ENCODE measurements at places on chromosomes 2 and 18.
A peak's percentile ranks its signal among the peaks of the same experiment; 100 is the strongest.

DNA sequence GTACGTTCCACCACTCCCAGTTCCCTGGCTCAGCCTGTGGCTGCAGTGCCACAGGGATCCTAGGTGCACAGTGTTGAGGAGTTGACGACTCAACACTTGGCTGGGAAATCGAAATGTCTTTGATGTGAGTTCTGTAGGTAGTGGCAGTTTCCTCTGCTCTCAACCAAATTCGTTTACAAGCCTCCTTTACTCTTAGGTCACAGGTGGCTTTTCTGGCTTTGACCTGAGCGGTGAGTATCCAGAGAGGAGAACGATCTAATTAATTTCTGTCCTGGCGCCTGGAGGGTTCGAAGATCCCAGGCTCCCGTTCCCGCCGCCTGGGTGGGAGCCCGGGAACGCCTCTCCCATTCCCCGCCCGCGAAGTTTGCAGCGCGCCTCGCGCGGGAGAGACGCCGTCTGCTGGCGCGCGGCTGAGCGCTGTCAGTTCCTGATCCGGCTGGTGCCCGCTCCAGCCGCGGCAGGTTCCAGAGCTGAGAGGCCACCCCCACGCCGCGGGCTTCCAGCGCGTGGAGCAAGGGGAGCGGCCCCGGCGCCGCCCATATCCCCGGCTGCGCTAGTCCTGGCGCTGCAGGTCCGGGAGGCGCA lies at the start of gene LAMA3:
Gene LAMA3 (plus strand): TSS at position 423 of the 585 bp plus-strand sequence. CDS start 231 bp downstream, outside the sequence.
- DNase-seq = peak; percentile 51

- no peak for DNase-seq
Observed at GRCh38 chr2:169771612-169772011, 27.1 kb upstream of the SSB start.

DNA sequence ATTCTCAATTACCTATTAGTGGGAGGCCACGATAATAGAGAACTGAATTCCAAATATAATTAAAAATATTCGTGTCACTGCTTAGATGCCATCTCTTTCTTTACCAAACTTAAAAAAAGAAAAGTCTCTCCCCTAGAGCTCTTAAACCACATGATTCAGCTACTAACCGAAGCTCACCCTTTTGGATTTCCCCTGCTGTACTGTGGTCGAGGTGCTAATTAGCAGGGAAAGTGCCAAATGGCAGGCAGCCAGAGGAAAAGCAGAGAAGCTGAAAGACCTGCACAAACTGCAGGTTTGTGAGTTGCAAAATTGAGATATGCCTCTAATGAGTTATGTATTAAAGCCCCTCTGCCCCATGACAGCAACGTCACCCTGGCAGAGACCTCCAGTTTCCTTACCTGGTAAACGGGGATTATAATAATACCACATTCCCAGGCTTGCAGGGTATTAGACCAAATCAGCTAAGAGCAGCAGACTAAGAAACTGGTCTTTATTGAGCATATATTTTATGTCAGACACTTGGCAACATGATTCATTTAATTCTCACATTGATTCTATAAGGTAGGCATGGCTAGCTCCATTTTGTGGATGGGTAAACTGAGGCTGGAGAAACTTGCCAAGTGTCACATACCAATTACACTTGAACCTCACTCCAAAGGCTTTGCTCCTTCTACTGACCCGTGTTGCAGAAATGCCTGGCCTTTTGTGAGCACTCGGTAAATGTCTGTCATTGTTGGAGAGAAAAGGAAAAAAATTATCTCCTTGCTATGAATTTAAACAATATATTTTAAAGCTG lies 259.7 kb downstream of the LPIN1 start:
- DNase-seq = no peak

DNA sequence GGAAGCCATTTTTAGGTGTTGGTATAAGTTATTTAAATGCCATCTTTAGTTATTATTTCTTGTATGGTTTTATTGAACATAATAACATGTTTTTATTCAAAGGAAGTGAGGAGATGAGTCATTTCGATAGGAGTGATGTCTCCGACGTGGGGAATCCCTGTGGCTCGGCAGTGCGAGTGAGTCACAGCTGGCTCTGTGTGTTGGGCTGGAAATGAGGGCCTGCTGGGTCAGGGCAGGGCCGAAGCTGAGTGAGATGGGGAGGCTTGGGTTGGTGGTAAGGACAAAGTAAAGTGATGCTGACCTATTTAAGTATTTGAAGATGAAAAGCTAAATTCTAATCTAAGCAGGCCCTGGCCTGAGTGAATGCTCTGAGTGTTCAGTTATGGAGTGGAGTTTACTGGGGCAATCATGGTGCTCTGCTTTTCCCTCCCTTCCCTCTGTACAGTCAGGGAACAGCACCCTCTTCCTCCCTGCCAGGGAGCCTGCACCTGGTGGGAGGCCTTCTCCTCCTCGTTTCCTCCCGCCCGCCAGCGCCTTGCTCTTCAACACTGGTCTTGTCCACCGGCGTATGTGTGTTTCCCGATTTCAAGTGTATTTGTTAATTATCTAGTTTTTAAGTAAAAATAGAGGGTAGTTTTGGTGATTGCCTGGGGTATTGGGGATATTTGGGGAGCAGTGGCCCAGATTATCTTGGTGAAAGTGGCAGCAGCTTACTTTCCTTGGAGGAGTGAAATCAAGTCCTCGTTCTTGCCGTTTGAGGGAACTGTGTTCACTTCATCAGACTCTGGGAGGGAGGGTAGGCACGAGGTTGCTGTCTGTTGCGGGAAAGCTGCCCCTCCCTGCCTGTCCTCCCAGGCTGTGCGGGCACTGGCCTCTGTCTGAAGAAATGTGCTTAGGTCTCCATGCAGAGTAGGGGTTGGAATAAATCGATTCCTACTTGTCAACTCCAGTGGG lies 157.0 kb downstream of the LDLRAD4 start:
- peak; percentile 68 for DNase-seq

DNA sequence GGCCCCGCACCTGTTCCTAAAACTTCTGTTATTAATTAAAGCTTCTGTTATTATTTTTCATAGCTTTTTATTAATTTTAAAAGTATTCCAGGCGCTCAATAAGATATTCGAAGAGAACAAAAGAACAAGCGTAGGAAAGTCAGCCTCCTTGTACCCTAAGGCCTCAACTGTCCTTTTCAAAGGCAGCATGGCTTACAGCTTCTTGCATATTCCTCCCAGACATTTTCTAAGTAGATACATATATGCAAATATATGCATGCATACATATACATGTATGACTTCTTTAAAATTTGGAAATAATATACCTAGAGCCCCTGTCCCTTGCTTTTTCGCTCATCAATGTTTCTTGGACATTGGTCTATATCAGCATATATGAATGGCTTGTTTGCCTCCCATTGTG lies 12.3 kb downstream of the GPR55 start:
- no peak for DNase-seq

GRCh38 chr18:23235860-23236259 lies 100.6 kb downstream of the CABLES1 start:
- no peak for DNase-seq

GRCh38 chr18:2845172-2845571 lies 1.6 kb upstream of the EMILIN2 start:
- no peak for DNase-seq

- no peak for DNase-seq
Observed at GRCh38 chr2:172381275-172382027, 45.9 kb upstream of the ITGA6 start.

DNA sequence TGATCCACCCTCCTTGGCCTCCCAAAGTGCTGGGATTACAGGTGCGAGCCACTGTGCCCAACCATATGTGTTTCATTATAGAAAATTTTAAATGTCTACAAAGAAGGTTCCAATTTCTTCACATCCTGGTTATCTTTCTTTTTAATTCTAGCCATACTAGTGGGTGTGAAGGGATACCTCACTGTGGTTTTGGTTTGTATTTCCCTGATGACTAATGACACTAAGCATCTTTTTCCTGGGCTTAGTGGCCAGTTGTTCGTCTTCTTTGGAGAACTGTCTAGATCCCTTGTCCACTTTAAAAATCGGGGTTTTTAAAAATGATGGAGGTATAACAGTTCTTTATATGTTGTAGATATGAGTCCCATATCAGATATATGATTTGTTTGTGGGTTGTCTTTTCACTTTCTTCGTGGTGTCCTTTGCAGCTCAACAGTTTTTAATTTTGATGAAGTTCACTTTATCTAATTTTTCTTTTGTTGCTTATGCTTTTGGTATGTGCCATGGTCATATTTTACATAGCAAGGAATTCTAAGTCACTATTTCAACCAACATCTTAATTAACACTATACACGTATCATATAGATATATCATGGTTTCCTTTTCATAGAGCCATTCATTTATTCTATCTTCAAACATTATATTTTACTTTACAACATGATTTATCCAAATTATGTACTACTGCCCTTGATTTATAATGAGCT lies 135.0 kb upstream of the RIOK3 start:
- DNase-seq = no peak

GRCh38 chr2:242019344-242019743 lies 149.8 kb downstream of the RTP5 start:
- DNase-seq = no peak

GRCh38 chr2:23401427-23402204 lies 16.6 kb downstream of the KLHL29 start:
- no peak for DNase-seq

DNA sequence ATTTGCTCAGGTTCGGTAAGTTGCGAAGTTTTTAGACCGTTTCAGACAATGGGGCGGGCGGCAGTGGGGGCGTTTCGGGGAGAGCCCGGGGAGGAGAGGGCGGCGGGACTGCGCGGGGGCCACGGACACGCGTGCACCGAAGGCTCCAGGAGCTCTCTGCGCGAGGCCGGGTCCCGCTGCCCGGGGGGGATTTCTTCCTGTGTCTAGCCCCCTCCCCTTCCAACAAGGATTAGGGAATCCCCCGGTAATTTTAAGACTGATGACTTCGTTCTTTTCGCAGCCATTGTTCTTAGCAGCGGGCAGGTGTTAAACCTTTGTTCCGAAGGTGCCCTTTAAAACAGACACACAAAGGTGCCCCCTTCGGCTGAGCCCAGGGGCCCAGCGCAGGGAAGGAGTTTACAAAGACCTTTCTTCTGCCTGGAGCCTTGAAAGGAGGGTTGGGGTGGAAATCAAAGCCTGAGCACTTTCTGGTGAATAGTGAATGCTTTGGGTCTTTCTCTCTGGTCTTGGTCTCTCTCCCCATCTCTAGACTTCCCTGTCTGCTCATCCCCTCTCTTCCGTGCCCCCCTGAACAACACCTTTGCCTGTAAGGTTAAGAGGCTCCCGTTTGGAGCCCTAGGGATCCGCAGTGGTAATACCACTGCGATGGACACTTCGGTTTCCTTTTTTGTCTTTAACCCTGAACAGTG lies 2.1 kb downstream of the TRIB2 start:
- DNase-seq = peak; percentile 31

GRCh38 chr18:13440277-13441248 lies 222.0 kb downstream of the LDLRAD4 start:
- DNase-seq = no peak

DNA sequence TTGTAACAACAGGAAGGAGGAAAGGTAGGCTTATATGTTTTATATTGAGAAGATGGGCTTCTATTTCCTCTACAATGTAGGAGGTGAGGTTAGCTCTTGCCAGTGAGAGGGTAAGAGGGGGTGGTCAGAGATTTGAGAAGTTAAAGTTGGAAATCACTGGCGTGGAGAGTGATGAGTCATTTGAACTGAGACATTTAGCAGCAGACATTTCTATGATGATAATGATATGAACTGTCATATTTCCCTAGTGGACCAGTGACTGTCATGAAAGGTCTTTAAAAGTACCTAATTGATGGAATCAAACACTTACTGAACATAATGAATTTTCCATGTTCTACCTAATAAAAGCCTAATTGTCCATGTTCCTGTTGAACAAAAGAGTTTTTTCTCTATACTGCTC lies 126.1 kb downstream of the FAM161A start:
- no peak for DNase-seq

- DNase-seq = no peak
Observed at GRCh38 chr18:43547456-43547855, 270.2 kb upstream of the SYT4 start.

DNA sequence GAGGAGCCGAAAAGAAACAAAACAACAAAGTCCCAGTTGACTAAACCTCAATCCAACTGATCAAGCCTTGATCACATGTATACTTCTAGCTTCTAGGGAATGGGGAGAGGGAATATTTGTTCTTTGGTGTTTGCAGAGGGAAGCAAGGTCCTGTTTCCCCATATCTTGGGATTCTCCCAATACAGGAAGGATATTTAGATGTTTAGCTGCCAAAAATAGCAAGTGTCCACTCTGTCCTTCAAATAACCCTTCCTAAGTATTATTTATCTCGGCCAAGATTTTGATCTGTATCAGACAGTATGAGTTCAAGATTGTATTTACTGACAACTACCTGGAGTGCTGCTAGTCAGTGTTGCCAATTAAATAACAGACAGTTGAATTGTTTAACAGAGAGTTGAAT lies 55.5 kb downstream of the TBR1 start:
- DNase-seq = no peak

- DNase-seq = peak; percentile 18
Observed at GRCh38 chr2:237214030-237214675, 128.5 kb downstream of the COPS8 start.

DNA sequence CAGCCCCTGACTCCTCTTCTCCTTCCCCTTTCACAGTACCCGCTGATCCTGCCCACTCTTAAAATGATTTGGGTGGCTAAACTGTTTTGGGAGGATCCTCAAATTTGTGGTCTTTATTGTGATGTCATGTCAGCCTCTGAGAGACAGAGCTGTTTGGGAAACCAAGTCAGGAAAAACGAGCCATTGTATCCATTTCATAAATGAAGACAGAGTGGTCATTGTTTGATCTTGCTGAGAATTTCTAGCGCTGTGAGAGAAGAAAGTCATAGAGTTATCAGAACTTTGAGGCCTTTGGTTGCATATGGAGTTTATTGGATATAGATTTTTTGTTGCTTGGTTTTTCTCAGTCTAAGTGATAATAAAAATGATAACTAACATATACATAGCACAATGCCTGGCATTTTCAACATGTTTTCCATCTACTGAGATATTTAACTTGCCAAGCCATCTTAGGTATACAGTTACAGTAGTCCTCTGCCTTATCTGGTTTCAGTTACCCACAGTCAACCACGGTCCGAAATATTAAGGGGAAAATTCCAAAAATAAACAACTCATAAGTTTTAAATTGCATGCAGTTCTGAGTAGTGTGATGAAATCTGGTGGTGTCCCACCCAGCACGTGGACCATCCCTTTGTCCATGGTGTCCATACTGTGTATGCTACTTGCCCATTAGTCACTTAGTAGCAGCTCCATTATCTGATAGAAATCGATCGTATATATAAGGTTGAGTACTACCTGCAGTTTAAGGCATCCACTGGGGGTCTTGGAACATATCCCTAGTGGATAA lies 105.0 kb upstream of the RASGRP3 start:
- DNase-seq = no peak

- DNase-seq = no peak
Observed at GRCh38 chr2:120494446-120494845, 148.5 kb downstream of the INHBB start.

DNA sequence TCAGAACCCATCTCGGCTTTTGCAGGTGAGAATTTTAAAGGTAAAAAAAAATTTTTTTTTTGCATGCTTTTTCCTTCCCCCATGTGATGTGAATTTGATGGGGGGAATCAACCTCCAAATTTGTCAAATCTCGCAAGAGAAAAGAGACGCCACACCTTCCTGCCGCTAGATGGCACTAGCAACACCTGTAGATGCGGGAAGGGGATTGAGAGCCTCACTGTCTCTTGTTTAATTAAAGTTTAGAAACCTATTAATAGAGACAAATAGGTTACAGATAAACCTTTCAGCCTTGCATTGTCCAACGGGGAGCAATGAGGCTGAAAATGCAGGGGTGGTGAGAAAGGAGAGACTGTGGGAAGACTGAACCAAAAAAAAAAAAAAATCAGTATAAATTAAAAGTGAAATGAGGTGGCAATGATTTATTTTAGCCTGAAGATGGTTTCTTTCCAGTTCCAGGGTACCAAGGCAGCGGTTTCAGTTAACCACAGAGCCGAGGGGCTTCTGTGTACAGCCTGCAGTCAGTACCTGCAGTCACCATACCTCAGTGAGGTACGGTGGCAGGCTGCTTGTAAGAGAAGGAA lies 84.6 kb downstream of the NRP2 start:
- no peak for DNase-seq
